ENCODE measurements at places on chromosomes 5 and 9.
A peak's percentile ranks its signal among the peaks of the same experiment; 100 is the strongest.

GRCh38 chr5:154193283-154193682 is 2.8 kb downstream of the GALNT10 start:
- no peak for DNase-seq

DNA sequence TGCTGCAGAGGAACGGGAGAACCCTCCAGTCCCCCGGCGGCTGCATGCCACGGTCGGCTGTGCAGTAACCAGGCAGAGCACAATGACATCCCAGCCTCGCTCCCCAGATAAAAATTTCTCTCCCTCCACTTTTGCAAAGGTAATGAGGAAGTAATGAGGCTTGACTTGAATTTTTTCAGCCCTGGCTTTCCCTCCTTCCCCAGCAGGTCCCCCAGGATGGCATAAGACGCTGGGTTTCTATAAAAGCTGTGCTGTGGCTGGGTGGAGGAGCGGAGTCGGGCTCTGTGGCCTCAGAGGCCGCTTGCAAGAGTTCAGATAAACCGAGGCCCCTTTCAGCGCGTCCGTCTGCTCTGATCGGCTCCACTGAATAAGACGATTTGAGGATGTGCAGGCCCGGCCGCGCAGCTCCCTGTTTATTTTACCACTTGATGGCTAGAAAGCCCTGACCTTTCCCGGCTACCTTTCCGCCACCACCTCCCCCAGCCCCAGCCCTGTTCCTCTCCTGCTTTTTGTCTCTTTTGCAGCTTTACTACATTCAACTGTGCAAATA is 351.9 kb upstream of the IRX2 start:
- no peak for DNase-seq

DNA sequence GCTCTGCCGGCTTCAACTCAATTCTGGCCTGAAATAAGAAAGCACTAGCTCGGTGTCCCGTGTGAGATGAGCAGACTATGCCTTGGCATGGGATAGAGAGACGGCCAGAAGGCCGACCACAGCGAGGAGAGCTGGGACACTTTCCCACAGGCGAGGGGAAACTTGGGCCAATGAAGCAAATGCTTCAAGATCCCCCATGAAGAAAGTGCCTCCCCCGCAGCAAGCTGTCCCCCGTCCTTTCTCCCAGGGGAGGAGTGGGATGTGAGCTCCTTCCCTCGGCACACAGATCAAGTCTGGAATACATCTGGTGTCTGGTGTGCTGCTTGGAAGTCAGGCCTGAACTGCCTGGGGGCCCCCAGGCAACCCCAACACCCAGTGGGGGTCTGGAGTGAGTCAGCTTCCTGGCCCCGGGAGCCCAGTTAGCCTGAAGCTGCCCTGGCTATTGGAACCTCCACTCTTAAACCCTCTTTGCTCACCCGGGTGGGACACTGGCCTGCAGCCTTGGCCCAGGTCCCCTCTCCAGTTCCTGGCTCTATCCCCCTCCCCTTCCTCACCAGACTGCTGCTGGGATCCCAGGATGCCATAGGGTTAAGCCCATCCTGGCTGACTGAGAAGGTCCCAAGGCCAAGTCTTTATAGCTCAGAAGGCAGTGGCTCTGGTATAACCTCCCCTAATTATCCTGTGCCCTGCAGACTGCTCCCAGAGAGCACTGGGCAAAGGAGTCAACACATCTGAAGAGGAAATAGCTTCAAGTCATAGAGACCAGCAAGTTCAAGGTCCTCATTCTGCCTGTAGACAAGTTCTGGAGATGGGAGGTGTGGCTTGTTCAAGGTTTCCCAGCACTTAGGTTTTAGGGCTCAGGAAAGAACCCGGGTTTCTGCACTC is 205.3 kb downstream of the TTLL11 start:
- no peak for DNase-seq

- no peak for DNase-seq
Measured at GRCh38 chr9:2311920-2312319, 296.8 kb downstream of the SMARCA2 start.

DNA sequence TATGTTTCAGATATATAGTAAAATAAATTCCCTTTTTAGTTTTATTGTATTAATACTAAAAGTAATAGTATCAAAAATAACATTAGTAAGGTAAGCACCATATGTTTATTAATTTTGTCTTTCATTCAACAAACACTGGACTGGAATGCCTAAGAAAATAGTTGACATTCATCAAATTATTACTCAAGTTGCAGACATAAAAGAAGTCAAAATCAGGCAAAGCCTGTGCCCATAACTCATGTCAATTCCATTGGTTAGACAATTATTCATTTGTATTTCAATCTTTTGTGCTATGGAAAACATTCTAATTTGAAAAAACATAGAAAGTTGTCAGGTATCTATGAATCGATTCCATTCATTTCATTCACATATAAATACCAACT is 158.9 kb downstream of the CEMIP2 start:
- DNase-seq, result no peak

DNA sequence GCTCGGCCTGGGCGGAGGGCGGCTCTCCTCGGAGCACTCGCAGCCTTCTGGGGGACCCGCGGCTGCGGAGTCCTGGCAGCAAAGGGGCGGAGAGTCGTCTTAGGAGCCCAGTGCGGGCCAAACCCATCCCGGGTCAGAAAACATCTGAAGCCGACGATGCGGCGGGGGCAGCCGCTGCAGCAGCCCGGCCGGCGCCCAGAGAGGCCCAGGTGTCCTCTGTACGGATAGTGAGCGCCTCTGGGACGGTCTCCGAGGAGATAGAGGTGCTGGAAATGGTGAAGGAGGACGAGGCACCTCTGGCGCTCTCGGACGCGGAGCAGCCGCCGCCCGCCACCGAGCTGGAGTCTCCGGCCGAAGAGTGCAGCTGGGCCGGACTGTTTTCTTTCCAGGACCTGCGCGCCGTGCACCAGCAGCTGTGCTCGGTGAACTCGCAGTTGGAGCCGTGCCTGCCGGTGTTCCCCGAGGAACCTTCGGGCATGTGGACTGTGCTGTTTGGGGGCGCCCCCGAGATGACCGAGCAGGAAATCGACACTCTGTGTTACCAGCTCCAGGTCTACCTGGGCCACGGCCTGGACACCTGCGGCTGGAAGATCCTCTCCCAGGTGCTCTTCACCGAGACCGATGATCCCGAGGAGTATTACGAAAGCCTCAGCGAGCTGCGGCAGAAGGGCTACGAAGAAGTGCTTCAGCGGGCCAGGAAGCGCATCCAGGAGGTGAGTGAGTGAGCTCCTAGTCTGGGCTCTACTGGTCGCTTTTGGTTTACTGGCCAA is 1.2 kb downstream of the JMY start:
- DNase-seq, result peak; percentile 44

GRCh38 chr9:95333426-95333825 is 15.9 kb upstream of the FANCC start:
- no peak for DNase-seq

DNA sequence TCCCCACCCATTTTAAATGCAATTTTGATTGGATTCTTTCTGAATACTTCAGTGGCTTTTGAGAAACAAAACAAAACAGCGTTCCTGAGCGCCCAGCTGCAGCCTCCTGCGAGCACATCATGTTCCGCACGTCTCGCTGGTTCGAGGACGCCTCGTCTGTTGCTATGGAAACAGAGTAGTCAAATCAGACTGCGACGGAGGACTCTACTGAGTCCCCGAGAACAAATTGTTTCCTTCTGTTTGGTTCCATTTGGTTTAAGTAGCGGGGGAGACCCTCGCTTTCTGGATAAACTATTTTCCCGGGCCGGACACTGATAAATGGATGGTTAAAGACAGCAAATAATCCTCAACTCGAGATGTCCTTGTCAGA is 69.0 kb downstream of the SLC28A3 start:
- DNase-seq, result no peak

DNA sequence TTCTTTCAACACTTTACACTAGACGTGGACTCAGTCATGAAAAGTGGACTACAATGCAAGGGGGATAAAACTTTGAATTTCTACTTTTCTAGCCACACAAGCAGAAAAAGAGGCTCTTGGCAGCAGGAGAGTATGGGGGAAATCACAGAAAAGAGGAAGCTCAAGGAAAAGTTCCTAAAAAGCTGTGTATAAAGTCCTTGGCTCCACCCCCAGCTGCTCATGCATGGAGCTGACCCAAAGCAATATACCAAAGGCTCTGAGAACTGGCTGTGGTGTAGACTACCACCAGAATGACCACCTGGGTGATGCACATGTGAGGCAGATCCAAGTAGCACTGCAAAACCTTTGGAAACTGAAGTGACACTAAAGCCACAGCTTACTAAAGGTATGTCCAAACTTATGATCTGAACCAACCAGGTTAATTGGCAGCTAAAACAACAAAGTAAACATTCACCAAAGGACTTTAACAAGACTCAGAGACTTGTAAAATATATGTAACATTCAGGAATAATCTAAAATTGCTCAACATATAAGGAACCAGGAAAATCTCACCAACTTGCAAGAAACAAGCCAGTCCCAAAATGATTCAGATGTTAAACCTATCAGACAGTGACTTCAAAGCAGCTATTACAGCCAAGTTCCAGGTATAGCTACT is 55.5 kb upstream of the RASGRF2 start:
- DNase-seq, result no peak

DNA sequence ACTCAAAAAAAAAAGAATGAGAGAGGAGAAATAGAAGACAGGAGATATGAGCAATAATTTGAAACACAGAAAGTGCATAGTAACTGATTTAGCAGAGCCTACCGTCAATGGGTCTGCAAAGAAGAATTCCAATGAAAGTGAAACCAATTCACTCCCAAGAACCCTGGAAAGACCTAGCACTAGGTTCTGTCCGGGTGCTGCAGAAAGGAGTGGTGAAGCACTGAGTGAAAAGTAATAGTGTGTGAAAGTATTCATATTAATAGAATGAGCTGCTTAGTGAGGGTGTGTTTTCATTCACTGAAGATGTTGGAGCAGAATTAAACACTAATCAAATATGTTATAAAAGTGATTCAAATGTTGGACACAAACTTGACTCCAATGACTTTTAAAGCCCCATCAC is 51.3 kb upstream of the SLC30A5 start:
- DNase-seq, result no peak

DNA sequence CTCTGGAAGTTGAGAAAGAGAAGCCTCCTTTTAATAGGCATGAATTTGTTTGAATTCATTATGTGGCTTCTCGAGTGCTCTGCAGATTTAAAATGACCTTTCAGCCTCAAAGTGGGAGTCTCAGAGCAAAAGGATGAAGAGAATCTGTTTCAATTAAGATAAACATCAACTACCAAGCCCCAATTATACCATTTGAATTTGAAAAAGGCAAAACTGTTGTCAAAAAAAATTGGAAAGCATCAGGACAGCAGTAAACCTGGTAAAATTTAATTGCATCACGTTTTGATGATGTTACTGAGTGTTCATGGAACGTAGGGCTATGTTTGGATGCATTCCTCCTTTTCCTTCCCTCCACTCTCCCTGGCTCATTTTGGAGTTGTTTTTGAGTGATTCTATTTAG is 637.2 kb downstream of the PDE4D start:
- DNase-seq, result no peak

GRCh38 chr5:164680812-164681520 is 1175.5 kb downstream of the MAT2B start:
- DNase-seq, result no peak

- DNase-seq, result no peak
Measured at GRCh38 chr5:58543723-58544122, 39.2 kb upstream of the RAB3C start.

DNA sequence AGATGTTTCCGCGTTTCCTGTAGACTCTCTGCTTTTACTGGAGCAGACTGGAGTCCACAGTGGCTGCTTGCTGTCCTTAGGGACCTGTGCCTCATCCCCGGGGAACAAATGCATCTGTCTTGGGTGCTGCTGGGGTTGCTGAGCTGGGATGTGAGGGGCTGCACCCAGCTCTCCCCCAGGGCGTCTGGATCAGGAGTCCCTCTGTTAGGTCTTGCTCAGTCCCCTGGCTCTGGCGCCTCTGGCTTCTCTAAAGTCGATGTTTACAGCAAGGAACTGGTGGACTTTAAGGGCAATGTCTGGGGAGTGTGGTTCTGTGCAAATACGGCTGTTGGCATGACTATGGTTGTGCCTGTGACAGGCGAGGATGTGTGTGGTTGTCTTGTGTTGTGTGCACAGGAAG is 91.4 kb downstream of the CACNA1B start:
- peak; percentile 54 for DNase-seq

- peak; percentile 60 for DNase-seq
Measured at GRCh38 chr9:119793218-119793617, 424.0 kb upstream of the BRINP1 start.

DNA sequence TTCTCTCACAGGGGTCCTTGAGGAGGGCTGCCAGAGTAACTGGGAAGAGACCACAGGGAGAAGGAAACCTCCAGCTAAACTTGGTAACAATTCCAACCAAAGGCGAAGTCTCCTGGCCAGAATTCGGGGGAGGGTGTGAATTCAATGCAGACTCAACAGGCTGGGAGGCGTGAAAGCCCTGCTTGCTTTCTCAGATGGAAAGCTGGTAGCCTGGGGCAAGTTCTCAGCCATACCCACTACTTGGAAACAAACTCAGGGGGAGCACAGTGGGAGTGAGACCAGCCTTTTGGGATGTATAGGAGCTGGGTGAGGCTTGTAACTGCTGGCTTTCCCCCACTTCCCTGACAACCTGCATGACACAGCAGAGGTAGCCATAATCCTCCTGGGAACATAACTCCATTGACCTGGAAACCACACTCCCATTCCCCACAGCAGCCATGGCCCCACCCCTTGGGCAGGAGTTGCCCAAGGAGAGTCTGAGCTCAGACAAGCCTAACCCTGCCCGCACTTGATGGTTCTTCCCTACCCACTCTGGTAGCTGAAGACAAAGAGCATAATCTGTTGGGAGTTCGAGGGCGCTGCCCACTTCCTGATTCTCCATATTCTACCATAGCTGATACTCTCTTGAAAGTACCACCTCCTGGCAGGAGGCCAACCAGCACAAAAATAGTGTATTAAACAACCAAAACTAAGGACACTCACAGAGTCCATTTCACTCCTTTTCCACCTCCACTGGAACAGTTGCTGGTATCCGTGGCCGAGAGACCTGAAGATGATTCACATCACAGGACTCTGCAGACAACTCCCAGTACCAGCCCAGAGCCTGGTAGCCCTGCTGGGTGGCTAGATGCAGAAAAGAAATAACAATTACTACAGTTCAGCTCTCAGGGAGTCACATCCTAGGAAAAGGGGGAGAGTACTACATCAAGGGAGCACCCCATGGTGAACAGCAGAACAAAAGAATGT is 123.8 kb downstream of the FAM170A start:
- no peak for DNase-seq

DNA sequence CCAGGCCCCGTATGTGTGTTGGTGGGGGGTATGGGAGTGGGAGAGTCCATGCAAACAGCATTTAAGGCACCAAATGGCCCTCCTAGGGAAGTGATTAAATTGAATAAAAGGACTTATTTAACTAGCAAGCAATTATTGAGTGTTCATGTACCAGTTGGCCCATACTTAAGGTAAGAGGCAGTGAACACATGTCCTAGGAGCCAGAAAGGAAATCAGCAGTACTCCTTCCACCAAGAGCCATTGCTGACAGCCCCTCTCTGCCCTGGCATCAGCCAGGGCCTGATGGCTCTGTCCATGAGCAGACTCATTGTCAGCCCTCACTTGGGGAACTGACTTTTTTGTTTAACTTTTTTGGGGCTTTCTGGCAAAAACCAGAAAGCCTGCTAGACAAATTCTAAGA is 10.4 kb upstream of the SHROOM1 start:
- DNase-seq, result no peak

All from D341Med (cell line).